ENCODE measurements at places on chromosomes 2 and 18.

DNA sequence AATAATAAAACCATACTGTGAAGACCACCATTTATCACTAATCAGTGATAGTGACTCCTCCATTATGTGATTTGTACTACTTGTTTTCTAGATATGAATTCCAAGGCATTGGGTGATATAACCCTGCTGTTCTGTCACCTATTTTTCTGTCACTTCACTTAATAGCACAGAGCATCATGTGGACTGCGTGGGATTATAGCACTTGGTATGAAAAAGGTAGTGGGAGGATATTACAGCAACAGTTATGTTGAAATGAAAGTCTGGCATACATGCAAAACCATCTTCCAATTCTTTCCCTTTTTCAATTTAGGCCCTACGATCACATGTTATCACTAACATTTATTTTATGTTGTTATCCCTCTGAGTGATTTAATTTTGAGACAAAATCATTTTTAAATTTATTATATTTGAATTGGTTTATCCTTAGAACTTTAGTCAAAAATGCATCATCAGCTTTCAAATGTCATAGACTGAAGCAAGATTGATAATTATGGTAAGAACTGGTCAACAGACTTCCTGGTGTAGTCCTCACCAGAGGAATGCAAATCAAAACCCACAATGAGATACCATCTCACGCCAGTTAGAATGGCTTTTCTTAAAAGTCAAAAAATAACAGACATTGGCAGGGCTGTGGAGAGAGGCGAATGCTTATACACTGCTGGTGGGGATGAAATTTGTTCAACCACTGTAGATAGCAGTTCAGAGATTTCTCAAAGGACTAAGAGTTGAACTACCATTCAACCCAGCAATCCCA is 242.6 kb downstream of the IKZF2 start:
- DNase-seq = no peak

DNA sequence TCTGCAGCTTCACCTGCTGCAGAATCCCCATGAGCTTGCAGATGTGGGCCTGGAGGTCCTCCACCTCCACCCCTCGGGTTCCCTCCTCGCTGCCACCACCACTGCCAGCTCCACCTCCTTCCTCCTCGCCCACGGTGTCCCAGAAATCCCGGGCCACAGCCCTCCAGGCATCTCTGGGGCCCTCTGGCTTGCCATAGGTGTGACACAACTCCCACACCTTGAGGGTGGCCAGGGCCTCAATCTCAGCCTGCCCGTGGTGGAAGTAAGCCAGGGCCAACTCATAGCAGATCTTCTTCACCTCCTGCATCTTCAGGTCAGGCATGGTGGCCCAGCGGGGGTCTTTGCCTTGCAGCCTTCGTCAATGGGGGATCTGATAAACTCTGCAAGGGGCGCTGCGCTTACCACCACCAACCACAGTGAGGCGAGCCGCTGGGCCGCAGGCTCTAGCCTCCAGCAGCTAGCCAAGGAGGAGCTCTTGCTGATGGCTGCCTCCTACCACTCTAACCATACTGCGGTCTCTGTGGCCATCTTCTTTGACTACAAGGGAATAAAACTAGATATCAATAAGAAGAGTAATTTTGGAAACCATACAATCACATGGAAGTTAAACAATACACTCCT is 36.1 kb upstream of the ANKRD62 start:
- DNase-seq = no peak

DNA sequence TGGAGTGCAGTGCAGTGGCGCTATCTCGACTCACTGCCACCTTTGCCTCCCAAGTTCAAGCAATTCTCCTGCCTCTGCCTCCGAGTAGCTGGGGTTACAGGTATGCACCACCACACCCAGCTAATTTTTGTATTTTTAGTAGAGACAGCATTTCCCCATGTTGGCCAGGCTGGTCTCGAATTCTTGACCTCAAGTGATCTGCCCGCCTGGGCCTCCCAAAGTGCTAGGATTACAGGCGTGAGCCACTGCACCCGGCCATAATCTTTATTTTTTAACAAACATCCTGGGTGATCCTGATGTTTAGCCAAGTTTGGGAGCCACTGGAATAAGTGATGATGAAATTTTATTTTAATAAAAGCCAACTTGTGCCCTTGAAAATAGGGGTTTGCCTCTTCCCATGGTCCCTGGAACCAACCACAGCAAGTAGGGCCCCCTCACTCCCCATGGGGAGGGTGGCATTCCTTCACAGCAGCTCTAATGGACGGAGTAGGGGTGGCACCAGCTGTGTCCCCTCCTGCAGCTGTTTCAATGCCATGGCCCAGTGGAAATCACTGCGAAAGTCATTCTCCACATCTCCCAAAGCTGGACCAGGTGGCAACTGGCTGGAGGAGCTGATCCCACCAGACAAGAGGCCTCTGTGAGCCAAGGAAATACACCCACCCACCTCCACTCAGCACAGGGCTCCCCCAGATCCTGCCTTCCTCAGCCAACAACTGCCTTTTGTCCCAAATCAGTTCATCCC is 194.8 kb downstream of the ZFP36L2 start:
- no peak for DNase-seq

DNA sequence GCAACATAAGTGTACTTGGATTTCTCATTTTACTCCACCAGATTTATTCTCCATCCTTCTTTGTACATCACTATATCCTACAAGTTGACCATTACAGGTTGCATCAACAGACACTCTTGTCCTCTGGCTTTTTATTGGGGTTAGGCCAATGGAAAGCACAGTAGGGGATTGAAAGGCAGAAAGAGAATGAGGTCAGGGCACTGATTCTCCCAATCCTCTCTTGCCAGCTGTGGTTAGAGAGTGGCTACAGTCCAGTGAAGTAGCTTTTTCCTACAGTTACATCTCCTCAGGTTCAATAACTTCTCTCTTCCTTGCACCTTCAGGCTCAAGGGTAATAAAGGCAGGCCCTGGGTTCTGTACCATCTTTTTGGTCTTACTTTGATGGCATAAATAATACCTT is 20.2 kb upstream of the COL5A2 start:
- DNase-seq = no peak

- DNase-seq = peak; percentile 78
Observed at GRCh38 chr18:48800876-48801727, 149.7 kb downstream of the SMAD7 start.

DNA sequence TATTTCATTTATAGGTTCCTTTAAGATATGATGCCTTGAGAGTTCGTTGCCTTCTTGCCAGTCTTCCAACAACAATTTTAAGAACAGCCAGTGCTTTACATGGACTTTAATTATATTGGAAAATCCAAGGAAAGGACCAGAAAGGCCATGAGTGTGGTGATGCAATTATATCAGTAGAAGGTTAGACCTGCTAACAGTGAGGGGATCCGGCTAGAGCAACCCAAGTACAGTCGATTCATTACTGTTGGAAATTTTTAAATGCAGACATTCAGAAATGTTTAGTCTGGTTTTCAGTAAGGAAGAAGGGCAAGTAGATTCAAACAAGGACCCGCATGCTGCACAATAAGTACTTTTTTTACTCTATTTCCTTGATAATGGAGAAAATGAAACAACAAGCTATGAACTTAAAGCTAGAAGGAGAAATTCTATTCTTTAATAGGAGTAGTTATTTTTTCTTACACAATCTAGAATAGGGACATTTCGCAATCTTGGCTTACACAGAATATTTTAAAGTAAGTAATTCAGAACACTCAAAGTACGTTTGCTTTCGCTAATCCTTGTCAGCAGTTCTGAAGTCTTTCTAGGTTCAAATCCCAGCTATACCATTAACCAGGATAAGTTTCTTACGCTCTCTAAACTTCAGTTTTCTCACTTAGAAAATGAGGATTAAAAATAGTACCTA is 405.5 kb downstream of the MEIS1 start:
- DNase-seq = peak; percentile 75

- DNase-seq = peak; percentile 73
Observed at GRCh38 chr2:219155054-219155644, 5.5 kb downstream of the NHEJ1 start.

DNA sequence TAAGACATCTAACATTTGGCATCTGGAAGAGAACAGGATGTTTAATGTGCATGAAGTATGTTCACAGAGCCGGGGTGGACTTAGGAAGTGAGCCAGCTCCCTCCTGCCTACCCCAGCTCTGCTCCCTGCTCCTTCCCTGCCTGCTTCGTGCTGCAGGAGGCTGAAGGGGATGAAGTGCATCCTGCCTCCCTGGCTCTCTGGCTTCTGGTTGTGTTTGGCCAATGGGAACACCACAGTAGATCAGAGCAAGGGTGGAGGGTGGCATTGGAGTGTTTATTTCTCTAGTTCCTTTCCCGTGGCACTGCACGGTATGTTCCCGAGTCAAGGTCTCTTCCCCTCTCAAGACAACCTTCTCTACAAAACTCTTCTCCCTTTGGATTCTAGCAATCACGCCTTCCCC is 379.9 kb downstream of the CLIP4 start:
- DNase-seq = no peak

- peak; percentile 32 for DNase-seq
Observed at GRCh38 chr2:225354281-225354774, 45.2 kb upstream of the NYAP2 start.
